ENCODE measurements at places on chromosomes 1 and 21.

- no peak for DNase-seq
These were observed 84.9 kb downstream of the ITPKB start for GRCh38 chr1:226654046-226654667.

DNA sequence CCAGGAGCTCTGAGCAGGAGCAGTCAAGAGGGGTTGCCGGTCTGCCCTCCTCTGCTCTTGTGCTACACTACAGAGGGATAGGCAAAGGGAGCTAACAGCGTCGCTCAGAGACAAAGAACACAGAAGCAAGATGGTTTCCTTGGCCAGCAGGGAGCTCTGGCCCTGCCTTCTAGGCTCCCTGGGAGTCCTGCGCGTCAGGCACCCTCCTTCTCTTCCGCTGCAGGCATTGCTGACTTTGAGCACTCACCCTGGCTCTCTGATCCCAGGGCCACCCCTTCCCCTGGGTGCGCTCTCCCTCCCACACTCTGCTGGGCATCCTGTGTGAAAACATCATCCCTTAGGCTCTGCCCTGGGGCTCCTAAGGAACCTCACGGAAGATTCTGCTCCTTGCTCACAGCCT lies 489 bp downstream of the TNNI1 start:
- no peak for DNase-seq

DNA sequence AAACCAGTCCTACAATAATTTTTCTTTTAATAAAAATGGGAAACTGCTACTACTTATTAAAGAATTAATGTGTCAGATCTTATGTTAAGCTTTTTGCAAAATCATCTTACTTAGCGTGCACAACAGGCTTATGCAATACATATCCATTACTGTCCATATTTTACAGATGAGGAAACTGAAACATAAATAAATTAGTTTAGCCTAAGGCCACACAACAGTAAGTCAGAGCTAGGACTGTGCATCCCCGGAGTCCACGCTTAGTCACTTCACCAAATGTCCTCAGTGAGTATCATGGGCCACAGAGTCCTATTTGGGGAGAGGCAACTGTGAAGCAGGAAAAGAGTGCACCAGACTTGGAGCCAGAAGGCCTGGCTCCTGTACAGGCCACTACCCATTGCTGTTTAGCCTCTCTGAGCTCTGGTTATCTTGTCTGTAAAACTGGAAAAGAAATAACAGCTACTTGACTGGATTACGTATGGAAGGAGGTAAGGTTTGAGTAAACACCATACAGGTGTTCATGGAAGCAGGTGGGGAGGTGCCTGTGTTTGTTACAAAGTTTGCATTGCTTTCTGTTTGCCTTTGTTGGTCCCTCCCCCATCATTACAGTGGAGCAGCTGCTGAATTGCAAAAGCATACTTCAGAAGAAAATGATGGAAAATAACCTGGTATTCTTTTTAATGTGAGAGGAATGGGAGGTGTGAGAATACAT lies 192.8 kb downstream of the FCRL5 start:
- no peak for DNase-seq

- no peak for DNase-seq
These were observed 42.3 kb downstream of the PAFAH2 start for GRCh38 chr1:25955553-25955952.

GRCh38 chr21:32253215-32253641 lies 25.6 kb downstream of the MIS18A start:
- peak; percentile 40 for DNase-seq

DNA sequence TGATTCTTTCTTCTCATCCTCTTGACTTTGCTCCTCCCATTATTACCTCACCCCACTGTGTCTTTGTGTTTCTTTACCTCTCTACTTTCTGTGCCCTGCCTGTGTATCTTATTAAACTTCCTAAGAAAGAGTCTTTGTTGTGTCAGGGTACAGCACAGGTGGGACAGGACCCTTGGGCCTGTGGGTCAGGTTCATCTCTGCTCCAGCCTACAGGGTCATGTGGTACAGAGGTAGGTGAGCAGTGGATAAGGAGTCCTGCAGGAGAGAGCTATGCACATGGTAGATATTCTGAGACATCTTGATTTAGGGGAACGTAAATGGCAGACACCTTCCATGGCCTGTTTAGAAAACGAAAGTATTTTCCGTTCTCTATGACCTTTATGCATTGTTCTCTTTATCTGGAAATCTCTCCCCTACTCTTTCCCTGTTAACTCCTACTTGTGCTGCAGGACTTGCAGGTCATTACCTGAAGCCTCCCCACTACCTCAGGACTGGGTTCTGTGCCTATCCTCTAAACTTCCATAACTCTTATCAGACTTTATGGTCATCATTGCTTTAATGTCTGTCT lies 9.9 kb downstream of the GIPC2 start:
- DNase-seq, result no peak

DNA sequence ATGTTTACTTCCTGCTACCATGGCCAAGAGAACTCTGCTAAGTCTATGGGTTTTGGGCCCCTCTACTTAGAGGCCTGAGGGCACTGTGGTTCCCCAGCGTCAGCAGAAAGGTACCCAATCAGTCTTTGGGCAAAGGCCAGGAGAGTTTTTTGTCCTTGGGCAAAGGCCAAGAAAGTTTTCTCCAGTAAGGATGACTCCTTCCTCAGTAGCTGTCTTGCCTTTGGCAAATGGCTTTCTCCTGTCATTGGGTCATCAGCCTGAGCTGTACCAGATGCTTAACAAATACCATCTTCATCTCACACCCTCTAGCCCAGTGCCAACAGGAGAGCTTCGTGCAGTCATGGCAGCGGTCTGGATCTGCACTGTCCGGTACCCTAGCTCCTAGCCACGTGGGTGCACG lies 199.3 kb upstream of the TMEM51 start:
- DNase-seq, result peak; percentile 79

GRCh38 chr21:45765375-45765774 lies 121.8 kb downstream of the PCBP3 start:
- DNase-seq, result no peak

DNA sequence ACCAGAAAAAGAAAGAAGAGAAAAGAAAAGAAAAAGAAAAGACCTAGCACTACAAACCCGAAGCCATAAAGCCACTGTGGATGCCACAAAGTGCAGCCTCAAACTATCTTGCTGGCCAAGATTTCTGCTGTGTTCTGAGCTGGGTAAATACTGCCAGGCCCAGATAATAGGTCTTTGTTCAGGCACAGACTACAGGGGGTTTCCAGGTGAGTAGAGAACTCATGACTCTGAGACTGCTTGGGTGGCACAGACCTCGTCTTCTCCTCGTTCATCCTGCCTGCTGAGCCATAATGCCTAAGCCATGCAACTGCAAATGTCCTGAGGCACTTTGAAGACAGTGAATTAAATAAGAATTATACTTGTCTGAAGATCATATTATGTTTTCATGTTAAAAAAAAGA lies 651.8 kb downstream of the LMO4 start:
- no peak for DNase-seq

DNA sequence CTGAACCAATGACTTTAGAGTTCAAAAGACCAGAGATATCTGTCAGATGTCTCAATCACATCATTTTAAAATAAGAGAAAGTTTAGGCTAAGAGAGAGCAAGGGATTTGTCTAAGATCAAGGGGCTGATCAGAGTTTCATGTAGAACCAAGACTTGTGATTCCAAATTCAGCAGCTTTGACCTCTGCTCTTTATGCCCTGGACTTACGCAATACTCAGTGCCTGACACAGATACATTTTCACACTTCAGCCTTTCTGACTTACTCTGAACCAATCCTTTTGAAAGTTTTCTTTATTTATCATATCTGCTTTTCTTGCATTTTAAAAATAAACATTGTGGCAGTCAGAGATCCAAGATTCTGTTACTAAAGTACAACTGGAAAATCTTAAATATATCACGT lies 428.0 kb downstream of the PLPP3 start:
- no peak for DNase-seq

DNA sequence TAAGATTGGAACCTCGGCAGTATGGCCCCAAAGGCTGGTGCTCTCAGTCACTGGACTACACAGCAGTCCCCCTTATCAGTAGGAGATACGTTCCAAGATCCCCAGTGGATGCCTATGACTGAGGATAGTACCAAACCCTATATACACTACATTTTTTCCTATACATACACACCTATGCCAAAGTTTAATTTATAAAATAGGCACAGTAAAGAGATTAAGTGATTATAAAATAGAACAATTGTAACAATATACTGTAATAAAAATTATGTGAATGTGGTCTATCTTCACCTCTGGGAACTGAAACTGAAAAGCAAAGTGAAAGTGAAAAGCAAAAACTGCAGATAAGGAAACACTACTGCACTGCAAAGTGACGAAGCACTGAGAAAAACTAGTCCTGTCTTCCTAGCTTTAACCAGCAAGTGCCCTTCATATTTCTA lies 96.8 kb downstream of the INTS7 start:
- DNase-seq, result no peak

GRCh38 chr1:12501661-12502060 lies 116.3 kb downstream of the DHRS3 start:
- DNase-seq, result no peak

GRCh38 chr21:44800103-44800502 lies 1.5 kb downstream of the UBE2G2 start:
- no peak for DNase-seq

- no peak for DNase-seq
These were observed 34.2 kb downstream of the TRIM11 start for GRCh38 chr1:228372183-228373003.

DNA sequence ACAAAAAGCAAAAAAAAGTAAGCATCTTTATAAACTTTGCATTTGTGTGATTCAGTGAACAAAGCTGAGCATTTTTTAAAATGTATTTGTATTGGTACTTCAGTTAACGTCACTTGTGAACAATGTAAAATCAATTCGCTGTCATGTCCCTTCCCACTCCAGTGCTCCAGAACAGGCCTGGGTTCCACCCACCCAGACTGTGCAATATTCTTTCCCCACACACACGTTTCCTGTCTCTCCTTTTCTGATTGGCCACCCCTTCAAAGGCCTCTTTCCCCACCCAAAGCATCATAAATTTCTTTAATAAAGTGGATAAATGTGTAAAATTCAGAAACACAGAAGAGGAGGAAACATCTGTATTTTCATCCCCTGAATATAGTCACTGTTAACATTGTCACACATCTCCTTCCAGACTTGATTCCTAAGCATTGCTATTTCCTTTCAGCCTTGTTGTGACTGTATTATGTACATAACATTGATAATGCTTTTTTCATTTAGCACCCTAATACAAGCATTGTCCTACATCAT lies 12.0 kb downstream of the CLEC20A start:
- no peak for DNase-seq

DNA sequence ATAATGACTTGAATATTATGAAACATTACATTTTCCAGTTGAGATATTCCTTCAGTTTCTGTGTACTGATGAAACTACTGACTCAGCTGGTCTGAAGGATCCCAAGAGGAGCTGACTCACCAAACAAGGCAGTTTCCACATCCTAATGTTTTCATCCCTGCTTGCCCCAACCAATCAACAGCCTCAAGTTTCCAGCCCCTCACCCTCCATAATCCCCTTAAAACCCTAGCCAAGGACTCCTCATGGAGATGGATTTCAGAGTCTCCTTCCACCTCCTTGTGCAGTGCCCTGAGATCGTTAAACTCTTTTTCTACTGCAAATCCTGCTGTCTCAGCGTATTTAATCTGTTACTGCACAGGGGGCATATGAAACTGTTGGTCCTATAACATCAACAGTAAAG lies 83.1 kb upstream of the HAO2 start:
- peak; percentile 65 for DNase-seq

GRCh38 chr1:34858901-34859445 lies 576 bp downstream of the SMIM12 start:
- DNase-seq, result no peak

GRCh38 chr21:36463991-36464390 lies 15.9 kb downstream of the CLDN14 start:
- DNase-seq, result no peak

Data from GM04504 (cell line).